HAP-1 (cell line): ENCODE measurements at places on chromosomes 1 and 21.

DNA sequence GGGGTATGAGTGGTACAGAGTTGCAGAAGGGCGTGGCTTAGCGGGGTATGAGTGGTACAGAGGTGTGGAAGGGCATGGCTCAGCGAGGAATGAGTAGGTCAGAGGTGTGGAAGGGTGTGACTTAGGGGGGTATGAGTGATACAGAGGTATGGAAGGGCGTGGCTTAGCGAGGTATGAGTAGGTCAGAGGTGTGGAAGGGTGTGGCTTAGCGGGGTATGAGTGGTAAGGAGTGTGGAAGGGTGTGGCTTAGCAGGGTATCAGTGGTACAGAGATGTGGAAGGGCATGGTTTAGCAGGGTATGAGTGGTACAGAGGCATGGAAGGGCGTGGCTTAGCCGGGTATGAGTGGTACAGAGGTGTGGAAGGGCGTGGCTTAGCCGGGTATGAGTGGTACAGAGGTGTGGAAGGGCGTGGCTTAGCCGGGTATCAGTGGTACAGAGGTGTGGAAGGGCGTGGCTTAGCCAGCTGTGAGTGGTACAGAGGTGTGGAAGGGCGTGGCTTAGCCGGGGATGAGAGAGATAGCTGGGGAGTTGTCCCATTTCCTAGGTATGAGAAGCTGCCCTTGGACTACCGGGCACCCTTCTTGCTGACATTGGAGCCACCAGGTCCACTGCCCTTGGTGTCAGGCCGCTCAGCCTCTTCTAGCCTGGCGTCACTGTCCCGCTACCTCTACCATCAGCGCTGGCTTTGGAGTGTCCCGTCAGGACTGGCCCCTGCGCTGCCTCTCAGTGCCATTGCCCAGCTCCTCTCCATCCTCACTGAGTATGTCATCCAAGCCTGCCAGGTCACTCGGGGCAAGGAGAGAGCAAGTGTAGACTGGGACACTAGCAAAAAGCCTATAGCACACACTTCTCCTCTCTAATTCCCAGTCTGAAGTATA, 29.8 kb downstream of the HYI start:
- no peak for DNase-seq

- no peak for DNase-seq
Measured at GRCh38 chr1:212613440-212614335, 5.1 kb downstream of the ATF3 start.

- no peak for DNase-seq
Measured at GRCh38 chr1:58997637-58998036, 213.8 kb upstream of the JUN start.

GRCh38 chr21:28436286-28436932, 556.3 kb downstream of the LTN1 start:
- no peak for DNase-seq

- DNase-seq = no peak
Measured at GRCh38 chr1:207152792-207153468, 48.9 kb downstream of the C4BPA start.

DNA sequence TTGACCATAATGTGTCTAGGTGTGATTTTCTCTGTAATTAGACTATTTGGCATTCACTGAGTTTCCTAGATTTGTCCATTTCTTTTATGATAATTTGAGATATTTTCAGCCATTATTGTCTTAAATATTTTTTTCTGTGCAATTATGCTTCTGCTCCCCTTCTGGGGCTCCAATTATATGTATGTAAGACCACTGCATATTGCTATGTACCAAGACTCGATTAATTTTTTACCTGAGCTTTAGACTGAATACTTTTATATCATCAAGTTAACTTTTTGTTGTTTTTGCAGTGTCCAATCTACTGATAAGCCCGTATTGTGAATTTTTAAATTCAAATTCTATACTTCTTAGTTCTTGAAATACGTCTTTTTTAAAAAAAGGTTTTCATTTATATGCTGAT, 5.1 kb upstream of the TAF1A start:
- DNase-seq = no peak

GRCh38 chr1:240909701-240910457, 297.9 kb upstream of the GREM2 start:
- DNase-seq = no peak

- no peak for DNase-seq
Measured at GRCh38 chr1:24673341-24673740, 30.2 kb downstream of the SRRM1 start.

DNA sequence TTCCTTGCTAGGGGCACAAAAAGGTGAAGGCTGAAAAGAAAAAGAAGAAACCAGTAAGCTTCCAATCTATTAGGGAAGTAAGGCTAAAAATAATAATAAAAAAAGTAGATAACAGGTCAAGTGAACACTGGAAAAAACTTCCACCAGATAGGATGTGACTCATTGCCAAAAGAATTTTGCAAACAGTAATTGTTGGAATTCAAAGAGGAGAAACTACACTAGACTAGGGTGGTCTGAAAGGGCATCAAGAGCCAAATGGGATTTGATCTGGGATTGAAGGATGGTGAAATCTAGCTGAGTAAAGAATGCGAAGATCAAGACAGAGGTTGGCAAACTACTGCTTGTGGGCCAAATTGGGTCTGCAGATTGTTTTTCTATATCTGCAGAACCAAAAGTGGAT, 6.0 kb upstream of the ST6GALNAC3 start:
- DNase-seq = no peak

- no peak for DNase-seq
Measured at GRCh38 chr21:37514038-37514667, 147.6 kb downstream of the DYRK1A start.
